Omental fat pad (tissue), 4 donors: ENCODE measurements at places on chromosomes 2 and 18.

DNA sequence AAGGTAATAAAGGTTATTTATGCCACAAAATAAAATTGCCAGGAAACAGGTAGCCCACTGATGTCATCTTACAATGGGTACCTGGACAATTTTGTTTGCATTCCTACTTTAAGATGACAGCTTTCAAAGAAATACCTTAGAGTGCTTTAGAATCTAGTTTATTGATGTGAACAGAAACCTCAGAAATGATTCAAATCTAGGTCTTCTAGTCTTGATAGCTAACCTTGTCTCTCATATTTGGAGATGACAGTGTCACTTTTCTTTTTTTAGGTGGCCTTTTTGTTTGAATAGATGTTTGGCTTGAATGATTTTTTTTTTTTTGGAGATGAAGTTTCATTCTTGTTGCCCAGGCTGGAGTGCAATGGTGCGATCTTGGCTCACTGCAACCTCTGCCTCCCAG, 69.1 kb downstream of the PIK3C3 start:
- no peak for DNase-seq

GRCh38 chr2:172704072-172704936, 31.3 kb upstream of the RAPGEF4 start:
- no peak for DNase-seq

DNA sequence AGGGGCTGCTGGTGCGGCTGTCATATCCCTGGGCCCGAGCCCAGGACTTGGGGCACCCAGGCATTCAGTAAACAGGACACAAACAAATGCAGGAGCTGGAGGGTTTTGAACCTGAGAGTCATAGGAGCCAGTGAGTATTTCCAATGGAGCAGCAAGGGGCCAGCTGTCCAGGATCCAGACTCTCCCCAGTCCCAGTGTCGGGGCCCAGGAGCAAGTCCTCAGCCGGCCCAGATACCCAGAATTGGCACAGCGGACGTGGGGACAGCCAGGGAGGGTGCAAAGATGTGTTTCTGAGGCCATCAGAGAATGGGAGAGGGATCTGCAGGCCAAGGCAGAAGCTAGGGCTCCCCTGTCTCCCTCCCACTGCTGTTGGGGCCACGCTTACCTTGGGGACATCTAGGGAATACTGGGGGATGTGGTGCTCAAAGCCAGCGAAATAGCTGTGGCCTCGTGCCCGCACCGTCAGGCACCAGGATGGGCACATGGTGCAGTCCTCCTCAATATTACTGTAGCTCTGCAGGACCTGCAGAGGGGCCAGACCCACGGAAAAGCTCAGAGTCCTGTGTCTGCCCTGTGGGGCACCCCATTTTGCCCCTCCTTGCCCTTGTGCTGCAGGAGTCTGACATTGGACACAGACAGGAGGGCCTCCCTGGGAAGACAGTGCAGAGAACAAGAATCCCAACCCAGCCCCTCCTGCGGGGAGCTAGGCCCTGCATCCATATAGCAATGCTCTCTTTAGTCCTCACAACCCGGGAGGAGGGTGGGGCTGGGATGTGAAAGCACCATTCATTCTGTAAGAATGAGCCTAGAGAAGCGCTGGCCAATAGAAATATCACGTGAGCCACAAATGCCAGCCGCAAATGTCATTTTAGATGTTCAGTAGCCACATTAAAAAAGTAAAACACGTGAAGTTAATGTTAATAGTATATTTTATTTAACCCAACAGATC, 15.4 kb downstream of the CFAP65 start:
- no peak for DNase-seq

DNA sequence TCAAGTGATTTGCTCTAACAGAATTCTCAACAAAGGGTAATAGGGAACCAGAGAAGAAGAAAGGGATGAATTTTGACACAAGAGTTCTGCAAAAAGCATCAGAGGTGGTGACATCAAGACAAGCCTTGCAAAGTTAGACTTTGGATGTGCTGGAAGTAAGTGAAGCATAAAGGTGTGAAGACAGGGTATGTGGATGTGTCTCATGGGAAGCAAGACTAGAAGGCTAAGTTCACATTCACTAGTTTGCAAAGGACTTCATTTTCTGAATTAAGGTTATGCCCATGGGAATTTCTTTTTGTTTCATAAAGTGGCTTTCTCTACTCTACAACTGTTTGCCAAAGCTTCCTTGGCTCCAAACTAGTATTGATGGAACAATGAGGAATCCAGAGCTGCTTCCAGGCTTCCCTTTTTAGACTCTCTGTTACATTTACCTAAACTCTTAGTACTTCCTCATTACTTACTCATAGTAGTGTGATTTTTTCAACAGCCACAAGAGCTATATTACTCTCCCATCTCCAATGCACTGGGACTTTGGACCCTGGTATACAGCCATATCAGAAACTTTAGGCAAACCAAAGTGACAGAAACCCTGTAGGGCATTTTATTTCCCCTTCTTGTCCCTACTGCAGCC, 21.1 kb upstream of the IHH start:
- no peak for DNase-seq
